Natural killer cell (primary cell): ENCODE measurements at places on chromosomes 16 and 17.

DNA sequence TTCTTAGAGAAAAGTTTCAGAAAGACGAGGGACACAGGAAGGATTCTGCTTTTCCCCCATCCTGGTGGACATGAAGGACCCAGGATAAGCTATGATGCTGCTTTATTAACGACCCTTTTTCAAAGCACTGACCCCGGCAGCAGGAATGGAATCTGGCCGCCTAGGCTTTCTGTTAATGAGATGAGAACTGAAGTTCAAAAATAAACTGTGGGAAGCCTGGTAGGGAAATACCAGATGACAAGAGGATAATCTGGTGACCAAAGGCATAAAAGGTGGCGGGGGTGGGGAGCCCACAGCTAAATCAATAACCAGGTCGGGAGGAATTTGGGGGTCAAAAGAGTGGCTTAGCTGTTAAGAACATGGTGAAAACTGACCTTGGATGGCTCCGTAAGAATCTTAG lies 171.0 kb downstream of the XYLT1 start:
- no peak overlapping the region for H3K27ac ChIP-seq
- no peaks in the 10 kb centered on the region for H3K36me3 ChIP-seq
- H3K27me3 ChIP-seq = no peaks in the 10 kb centered on the region
- H3K4me1 ChIP-seq = peaks cover 13% of the 10 kb centered on the region

DNA sequence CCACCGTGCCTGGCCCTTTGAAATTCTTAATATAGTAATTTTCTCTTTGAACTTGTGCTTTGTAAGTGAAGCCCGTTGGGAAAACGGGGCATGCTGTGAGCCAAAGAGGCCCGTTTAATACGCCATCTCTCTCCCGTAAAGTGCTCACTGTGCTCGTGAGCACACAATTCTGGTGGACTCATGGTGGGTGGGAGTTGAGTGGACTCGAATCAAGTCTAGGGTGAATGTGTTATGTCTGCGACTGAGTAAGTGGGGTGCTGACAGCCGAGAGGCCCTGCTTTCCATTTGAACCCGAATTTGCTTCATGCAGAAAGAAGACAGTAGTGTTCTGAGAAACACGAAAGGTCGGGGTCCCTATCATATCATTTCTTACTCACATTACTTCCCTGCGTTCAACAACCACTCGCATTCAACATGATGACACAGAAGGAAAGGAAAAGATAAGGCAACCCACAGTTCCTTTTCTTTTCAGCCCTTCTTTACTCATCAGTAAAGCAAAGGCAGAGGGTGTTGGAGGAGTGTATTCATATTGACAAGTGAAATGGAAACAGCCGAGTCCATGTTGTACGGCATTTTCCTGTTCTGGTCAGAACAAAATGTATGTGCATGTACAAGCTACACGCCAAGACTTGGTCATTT lies 4.8 kb upstream of the ATP2A3 start:
- no peaks in the 10 kb centered on the region for H3K36me3 ChIP-seq
- no peak overlapping the region for H3K27ac ChIP-seq
- no peak for DNase-seq
- no peaks in the 10 kb centered on the region for H3K27me3 ChIP-seq

DNA sequence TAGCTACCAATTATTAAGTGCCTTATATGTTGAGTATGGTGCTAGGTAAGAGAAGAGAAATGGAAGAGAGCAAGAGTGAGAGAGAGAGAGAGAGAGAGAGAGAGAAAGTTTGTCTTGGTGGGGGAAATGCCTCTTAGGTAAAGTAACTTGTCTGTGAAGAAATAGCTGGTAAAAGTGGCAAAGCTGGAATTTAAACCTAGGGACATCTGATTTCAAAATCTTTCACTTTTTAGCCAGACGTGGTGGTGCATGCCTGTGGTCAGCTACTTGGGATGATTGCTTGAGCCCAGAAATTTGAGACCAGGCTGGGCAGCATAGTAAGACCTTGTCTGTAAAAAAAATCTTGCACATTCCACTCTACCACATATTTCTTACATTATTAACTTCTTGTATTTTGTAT lies 23.0 kb upstream of the CDR2 start:
- no peaks in the 10 kb centered on the region for H3K36me3 ChIP-seq
- H3K4me1 ChIP-seq = no peaks in the 10 kb centered on the region
- DNase-seq = no peak
- no peak overlapping the region for H3K27ac ChIP-seq
- no peak overlapping the region for H3K4me3 ChIP-seq

DNA sequence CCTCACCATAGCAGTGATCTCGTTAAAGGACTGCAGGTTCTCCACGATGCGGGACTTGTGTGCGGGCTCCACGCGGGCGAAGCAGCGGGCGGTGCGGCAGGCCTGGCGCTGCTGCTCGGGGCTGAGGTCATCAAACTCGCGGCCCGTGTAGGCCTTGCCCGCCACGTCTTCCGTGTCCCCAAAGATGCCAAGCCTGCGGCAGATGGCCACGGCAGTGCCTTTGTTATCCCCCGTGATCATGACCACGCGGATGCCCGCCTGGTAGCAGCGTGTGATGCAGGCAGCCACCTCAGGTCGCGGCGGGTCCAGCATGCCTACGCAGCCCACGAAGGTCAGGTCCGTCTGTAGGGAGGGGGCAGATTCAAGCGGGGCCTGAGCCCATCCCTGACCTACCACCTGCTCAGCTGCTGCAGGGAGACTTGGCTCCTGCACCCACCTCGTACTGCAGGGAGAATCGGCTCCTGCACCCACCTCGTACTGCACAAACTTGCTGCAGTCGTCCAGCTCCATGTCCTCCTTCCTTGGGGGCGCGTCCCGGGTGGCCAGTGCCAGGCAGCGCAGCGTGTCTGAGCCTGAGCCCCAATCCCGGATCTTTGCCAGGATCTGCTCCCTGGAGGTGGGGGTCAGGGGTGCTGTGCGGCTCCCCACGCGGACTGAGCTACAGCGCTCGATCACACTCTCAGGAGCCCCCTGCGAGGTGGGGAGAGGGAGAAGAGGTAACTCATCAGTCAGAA lies 23.1 kb downstream of the ATP2A3 start:
- peaks cover under 1% of the 10 kb centered on the region for H3K4me1 ChIP-seq
- H3K4me3 ChIP-seq = no peak overlapping the region
- H3K36me3 ChIP-seq = peaks cover 82% of the 10 kb centered on the region

DNA sequence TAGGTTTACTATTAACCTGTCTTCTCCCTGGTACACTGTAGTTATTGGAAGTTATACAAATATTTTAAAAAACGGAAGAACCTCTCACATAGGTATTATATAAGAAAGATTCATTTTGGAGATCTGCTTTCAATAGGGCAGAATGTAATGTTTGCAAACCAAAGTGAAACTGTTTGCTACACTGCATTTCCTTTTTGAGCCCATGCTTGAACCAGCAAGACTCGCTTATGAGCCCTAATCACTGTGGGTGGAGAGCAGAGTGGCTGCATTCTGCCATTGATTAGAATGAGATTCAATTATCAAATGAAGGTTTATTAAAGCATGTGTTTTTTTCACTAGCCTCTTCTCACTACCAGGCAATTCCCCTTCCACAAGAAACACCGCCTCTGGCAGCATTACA lies 589.7 kb downstream of the CDH11 start:
- H3K4me3 ChIP-seq = no peak overlapping the region
- H3K27ac ChIP-seq = no peak overlapping the region
- no peaks in the 10 kb centered on the region for H3K4me1 ChIP-seq

DNA sequence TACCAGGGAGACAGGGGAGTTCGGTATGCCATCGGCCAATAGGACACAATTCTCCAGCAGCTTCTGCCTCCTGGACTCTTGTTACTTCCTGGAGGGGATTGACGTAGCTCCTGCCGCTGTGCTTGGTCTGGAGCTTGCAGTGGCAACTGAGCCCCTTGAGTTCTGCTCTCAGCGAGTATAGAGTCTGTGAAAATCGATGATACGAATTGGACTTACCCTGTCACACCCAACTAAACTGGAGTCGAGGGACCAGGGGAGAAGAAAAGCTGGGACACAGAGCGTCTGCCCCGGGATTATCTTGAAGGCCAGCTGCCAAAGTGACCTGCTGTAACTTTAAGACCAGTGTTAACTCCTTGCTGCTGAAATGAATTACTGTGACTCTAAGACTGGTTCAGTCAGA lies 22.2 kb downstream of the SEC14L1 start:
- H3K27me3 ChIP-seq = no peaks in the 10 kb centered on the region
- peaks cover 12% of the 10 kb centered on the region for H3K4me1 ChIP-seq
- no peak overlapping the region for H3K4me3 ChIP-seq
- no peak for DNase-seq
- no peak overlapping the region for H3K27ac ChIP-seq
- H3K36me3 ChIP-seq = no peaks in the 10 kb centered on the region

GRCh38 chr17:65697661-65698060 lies 136.2 kb upstream of the AXIN2 start:
- no peak for DNase-seq
- no peaks in the 10 kb centered on the region for H3K36me3 ChIP-seq
- no peak overlapping the region for H3K27ac ChIP-seq
- no peaks in the 10 kb centered on the region for H3K27me3 ChIP-seq
- H3K4me1 ChIP-seq = no peaks in the 10 kb centered on the region
- no peak overlapping the region for H3K4me3 ChIP-seq

DNA sequence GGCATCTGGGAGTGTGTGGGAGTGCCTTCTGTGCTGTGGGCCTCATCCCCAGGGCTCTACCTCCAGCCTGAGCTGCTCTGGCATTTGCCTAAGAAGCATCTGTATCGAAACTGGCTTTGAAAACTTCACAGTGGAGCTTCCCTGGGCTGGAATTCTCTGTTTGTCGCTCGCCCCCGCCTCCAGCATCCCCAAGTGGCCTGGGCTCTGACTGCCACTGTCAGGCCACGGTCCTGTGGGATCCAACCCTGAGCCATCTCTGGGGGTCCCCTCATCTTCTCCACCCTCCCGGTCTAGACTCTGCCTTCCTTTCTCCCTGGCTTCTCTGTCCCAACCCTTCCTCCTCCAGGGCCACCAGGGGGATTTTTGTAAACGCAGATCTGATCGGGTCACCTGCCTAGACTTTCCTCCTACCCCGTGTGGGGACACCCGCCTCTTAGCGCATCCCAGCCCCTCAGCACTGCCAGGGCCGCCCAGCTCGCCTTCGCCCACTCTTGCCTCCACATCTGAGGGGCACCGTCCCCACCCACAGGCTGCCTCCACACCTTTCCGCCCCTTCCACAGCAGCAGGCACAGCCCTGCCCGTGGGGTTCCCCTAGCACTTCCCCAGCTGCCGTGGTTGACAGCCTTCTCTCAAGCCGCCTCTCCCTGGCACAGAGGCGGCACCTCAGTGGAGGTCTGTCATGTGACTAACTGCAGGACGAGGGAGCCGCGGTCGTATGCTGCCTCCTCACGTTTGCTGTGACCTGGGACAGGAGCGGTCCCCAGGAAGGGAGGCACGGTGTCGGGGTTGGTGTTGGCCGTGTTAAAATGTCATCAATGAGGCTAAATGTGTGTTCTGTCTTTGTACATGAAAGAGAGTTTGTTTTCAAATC lies 12.0 kb downstream of the TBC1D24 start:
- DNase-seq = peak; percentile 92
- peak overlapping the region; percentile 55 for H3K27ac ChIP-seq
- H3K4me1 ChIP-seq = peaks cover 37% of the 10 kb centered on the region
- H3K4me3 ChIP-seq = no peak overlapping the region
- H3K27me3 ChIP-seq = no peaks in the 10 kb centered on the region

DNA sequence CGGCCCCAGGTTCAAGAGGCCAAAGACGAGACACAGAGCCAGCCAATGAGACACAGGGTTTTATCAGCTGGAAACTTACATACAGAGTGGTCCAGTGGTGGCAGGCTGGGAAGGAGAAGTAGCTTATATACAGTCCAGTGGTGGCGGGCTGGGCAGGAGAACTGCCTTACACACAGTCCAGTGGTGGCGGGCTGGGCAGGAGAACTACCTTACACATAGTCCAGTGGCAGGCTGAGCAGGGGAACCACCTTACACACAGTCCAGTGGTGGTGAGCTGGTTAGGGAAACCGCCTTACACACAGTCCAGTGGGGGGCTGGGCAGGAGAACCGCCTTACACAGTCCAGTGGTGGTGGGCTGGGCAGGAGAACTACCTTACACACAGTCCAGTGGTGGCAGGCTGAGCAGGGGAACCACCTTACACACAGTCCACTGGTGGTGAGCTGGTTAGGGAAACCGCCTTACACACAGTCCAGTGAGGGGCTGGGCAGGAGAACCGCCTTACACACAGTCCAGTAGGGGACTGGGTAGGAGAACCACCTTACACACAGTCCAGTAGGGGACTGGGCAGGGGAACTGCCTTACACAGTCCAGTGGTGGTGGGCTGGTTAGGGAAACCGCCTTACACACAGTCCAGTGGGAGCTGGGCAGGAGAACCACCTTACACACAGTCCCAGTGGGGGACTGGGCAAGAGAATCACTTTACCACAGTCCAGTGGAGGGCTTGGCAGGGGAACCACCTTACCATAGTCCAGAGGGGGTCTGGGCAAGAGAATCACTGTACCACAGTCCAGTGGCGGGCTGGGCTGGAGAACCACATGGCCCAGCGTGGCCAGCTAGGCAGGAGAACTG lies 90.9 kb downstream of the GAS7 start:
- no peak for DNase-seq
- no peak overlapping the region for H3K27ac ChIP-seq
- H3K27me3 ChIP-seq = no peaks in the 10 kb centered on the region
- peaks cover 2% of the 10 kb centered on the region for H3K36me3 ChIP-seq

- DNase-seq = no peak
- peaks cover 21% of the 10 kb centered on the region for H3K4me1 ChIP-seq
- H3K36me3 ChIP-seq = no peaks in the 10 kb centered on the region
- H3K27me3 ChIP-seq = peaks cover 31% of the 10 kb centered on the region
Observed at GRCh38 chr17:9022573-9023391, 1.5 kb downstream of the NTN1 start.

DNA sequence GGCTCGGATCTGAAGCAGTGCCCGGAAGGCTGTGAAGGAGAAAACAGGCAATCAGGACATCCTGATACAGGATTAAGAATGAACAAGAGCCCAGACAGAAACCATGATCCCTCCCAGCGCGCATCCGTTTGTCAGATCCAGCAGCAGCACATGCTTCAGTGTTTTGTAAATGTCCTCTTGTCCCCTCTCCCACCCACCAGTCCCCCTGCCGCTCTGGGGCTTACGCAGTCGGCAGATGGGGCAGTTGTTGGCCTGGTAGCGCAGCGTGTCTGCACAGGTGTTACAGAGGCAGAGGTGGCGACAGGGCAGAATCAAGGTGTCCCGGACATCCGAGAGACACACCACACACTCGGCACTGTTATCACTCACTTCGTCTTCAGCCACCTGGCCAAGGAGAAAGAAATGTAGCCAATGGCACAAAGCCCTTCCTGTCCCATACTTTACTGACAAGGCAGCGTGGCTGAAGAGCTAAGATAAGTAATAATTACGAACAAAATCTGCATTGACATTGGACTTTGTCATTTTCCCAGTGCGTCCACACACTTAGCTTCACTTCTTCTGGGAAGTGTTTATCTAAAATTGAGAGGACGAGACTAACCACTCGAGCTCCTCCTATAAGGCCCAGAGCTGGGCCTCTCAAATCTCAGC lies 20.7 kb upstream of the FOXJ1 start:
- DNase-seq = no peak
- H3K4me1 ChIP-seq = no peaks in the 10 kb centered on the region
- no peak overlapping the region for H3K4me3 ChIP-seq
- no peaks in the 10 kb centered on the region for H3K27me3 ChIP-seq
- H3K27ac ChIP-seq = no peak overlapping the region
- no peaks in the 10 kb centered on the region for H3K36me3 ChIP-seq
